ENCODE measurements at places on chromosomes 7 and 10.
A peak's percentile ranks its signal among the peaks of the same experiment; 100 is the strongest.

- no peak for DNase-seq
These were observed 4.4 kb downstream of the PODXL start for GRCh38 chr7:131552053-131552452.

- no peak for DNase-seq
These were observed 53.9 kb downstream of the MINDY4 start for GRCh38 chr7:30824821-30825720.

- DNase-seq = no peak
These were observed 327.2 kb upstream of the AKR1E2 start for GRCh38 chr10:4498711-4499251.

DNA sequence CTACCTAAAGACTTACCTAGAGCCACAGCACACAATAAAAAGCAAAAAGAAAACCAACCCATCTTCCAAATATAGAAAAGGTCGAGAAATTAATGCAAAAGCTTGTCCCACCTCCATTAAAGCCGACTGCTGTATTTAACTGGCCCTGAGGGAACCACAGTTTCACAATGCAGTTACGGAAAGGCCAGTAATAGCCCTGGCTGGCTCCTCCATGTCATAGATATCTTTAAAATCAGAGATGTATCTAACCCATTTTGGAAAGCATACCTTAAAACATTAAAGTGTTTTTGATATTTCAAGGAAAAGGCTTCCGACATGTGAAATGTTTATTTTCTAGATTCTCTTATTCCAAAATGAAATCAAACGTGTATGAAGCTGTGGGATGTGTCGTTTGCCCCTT lies 23.0 kb downstream of the HDAC9 start:
- no peak for DNase-seq

DNA sequence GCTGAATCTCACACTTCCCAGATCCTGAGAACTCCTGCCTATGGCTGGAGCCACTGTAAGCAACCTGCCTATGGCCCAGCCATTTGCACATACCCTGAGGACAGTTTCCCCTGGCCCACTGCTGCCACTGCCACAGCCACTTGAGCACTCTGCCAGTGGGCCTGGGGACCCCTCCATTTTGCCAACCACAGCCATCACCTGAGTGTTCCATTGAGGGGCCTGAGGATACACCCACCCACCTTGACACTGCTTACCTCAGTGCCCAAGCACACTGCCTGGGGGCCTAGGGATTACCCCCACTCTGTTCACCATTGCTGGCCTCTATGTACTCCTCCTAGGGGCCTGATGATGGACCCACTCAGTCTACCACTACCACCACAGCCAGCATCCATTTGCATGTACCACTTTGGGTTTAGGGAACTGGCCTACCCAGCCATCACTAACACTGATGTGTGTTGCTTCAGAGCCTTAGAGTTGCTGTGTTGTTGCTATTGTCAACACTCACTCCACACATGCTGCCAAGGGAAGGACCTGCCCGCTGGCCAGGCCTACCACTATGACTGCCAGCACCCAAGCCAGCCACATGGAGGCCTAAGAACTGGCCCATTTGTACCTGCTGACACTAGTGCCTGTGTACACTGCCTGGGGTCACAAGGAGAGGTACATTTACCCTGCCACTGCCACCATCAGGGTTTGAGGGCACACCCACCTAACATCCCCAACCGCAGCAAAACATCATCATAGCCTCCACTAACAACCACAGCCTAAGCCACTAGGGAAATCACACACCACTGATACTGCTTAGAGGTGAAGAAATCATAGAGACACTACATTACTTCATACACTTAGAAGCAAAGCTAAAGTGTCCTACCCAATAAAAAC lies 45.9 kb upstream of the ANTXRL start:
- no peak for DNase-seq

DNA sequence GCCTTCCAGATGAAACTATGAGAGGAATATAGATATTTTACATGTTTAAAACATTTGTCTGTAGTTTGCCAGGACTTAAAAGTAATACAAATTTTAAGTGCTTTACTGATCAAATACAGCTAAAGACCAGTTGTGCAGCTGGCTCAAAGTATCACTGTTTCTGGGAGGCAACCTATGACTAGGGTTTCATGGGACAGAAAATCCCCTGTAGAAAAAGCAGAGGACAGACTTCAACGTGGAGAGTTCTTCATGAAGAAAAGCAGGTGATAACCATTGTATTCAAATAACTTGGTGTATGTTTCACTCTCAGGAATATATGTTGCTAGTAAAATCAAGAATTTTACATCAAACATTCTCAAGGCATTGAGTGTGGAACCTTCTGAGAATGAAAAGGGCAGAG lies 40.9 kb downstream of the PTER start:
- no peak for DNase-seq

- DNase-seq = no peak
These were observed 166.3 kb downstream of the GRID1 start for GRCh38 chr10:86200269-86200668.

DNA sequence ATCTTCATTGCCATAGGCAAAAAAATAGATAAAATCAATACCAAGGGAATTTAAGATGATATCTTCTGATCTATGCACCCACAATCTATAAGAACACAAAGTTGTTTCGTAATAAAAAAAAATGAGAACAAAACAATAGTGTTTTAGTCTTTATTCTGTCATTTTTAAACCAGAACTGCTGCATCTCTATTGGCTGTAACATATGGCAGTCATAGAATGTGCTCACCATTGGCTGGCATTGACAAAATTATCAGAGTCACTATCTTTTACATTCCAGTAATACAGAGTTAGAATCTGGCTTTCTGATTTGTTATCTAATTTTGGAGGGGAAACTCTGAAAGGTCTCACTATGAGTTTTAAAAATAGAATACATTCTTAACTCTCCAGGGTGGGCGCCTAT lies 138.6 kb upstream of the CCDC6 start:
- DNase-seq = no peak

- no peak for DNase-seq
These were observed 21.9 kb downstream of the ADCYAP1R1 start for GRCh38 chr7:31074120-31074383.

GRCh38 chr7:21850531-21851285 lies 95.0 kb downstream of the CDCA7L start:
- DNase-seq = no peak

DNA sequence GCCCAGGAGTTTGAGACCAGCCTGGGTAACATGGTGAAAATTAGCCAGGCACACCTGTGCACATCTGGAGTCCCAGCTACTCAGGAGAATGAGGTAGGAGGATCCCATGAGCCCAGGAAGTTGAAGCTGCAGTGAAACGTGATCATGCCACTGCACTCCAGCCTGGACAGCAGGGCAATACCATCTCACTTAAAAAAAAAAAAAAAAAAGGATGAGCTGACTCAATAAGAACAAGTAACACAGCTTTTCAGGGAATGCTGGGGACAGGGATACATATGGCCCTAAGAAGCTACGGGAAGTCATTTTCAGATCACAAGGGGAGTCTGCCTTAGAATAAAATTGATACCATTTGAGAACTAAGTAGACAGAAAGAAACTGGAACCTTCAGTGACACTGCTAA lies 41.7 kb downstream of the FAM171A1 start:
- no peak for DNase-seq

DNA sequence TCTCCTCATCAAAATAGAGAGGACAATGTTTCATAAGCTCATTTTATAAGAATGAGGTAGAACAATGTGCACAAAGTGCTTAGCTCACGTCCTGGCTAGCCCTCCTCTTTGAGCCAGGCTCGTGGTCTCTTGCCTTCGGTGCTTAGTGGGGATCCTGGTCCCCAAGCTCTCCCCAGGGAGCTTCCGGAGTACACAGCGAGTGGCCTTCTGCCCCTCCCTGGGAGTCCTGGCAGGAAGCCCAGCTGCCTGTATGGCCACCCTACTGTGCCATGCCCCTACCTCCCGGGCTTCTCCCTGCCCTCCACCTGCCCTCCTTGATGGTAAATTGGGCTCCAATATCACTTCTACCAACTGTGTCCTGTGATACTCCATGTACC lies 868 bp downstream of the MYO1G start:
- no peak for DNase-seq

- no peak for DNase-seq
These were observed 272.0 kb downstream of the POU6F2 start for GRCh38 chr7:39249635-39250152.

DNA sequence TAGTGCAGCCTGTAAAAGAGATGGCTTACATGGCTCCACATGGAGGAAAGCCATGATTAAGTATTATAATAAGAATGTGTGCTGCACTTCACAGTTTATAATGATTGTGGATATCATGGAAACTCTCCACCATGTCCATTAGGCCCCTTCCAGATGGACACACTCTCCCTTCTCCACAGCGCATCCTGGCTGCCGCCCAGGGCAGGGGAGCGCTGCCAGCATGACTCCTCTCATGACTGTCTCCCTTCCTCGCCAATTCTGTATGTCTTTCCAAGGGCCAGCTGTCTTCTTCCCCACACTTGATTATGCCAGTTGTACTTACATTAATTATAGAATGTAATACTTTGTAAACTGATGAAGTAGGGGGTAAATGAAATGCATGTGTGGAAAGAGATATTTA lies 259.3 kb upstream of the TMEM72 start:
- no peak for DNase-seq

GRCh38 chr10:87961314-87961713 lies 97.9 kb downstream of the PTEN start:
- no peak for DNase-seq

GRCh38 chr10:16440396-16441133 lies 3.8 kb downstream of the PTER start:
- DNase-seq = no peak

GRCh38 chr7:41567731-41568114 lies 135.2 kb downstream of the INHBA start:
- DNase-seq = no peak

- DNase-seq = no peak
These were observed 84.7 kb upstream of the C1QL3 start for GRCh38 chr10:16606421-16606820.

- DNase-seq = no peak
These were observed 20.4 kb upstream of the INPP5F start for GRCh38 chr10:119705434-119705831.

GRCh38 chr10:100745882-100746783 lies 751 bp downstream of the PAX2 start:
- no peak for DNase-seq

- DNase-seq = no peak
These were observed 8.9 kb downstream of the SEC31B start for GRCh38 chr10:100510533-100511308.

DNA sequence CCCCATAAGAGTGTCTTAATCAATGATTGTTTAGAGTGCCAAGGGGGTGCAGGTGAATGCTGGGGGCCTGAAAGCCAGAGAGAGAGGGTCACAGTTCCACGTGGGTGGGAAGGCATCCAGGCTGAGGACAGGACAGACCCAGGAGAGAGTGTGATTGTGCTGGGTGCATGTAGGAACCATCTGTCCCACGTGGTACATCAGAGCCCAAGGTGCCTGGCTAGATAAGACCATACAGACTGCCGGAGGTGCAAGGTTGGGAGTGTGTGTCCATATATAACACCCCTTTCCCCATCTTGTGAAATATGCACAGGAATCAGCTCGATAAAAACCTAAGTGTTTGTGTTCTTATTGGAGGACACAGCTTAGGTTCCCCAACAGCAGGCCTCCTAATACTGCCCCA lies 85.5 kb downstream of the WIPF3 start:
- no peak for DNase-seq

DNA sequence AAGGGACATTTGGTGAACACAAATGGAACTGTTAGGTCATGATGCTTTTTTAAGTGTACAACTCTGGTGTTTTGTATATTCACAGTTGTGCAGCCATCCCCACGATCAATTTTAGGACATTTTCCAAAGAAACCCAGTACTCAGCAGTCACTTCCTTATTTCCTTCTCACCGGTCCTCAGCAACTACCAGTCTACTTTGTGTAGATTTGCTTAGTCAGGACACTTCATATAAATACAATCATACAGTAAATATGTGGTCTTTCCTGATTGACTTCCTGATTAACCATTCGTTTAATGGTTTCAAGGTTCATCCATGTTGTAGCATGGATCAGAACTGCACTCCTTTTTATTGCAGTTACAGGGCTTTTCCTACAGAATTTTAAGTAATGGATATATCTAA lies 14.4 kb downstream of the SGPL1 start:
- DNase-seq = no peak

DNA sequence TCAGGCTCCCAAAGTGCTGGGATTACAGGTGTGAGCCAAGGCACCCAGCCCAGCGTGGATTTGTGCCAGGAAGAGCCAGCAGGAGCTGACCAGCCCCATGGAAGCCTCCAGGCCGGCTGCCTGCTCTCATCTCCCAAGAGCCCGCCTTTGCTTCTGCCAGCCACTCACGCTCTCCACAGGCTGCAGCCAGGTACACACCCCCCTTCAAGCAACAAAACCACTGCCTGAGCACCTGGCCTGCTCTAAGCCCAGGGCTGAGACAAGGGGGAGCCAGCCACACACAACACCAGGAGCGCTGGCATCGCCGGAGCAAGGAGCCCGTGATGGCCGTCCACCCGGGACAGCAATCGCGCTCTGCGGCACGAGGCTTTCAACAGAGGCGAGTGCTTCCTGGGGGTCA lies 34.5 kb downstream of the MAD1L1 start:
- DNase-seq = peak; percentile 79

- no peak for DNase-seq
These were observed 66.7 kb upstream of the SORCS3 start for GRCh38 chr10:104574427-104574826.

DNA sequence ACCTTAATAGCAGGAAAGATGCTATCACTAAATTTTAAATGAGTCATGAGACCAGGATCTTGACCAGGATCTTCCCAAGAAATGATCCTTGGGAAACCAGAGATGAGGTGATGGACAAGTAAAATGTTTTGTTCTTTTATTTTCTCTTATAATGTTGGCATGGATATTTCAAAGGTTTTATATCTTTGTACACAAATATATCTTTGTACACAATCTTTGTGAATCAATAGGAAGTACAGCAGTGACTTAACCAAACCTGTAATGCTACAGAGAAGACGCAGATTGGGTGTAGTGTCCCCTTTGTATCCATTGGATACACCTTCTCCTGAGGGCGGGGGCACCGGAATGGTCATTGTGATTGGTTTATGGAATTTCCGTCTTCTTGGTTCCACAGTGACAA lies 180.1 kb upstream of the CCDC6 start:
- no peak for DNase-seq

GRCh38 chr10:123502983-123503382 lies 163.2 kb upstream of the GPR26 start:
- no peak for DNase-seq

GRCh38 chr7:74199551-74200355 lies 10.1 kb upstream of the LAT2 start:
- no peak for DNase-seq

- DNase-seq = no peak
These were observed 7.6 kb upstream of the TMEM236 start for GRCh38 chr10:17744341-17744861.

DNA sequence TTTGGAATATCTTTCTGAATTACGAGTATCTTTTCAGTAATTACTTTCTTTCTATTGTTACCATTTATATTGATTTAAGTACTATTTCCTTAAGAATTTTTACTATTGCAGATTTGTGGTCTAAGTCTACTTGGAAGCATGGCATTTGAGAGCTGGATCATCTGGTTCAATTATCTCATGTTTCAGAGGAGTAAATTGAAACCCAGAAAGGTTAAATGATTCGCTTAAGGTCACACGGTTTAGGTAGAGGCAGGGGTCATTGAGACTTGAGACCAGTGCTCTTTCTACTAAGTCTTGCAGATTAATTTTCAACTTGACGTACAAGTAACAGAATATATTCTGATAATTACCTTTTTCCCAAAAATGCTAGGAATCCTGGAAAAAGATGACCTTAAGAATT lies 109.2 kb upstream of the GLCCI1 start:
- no peak for DNase-seq
